ENCODE measurements at places on chromosomes 7 and 10.
A peak's percentile ranks its signal among the peaks of the same experiment; 100 is the strongest.

DNA sequence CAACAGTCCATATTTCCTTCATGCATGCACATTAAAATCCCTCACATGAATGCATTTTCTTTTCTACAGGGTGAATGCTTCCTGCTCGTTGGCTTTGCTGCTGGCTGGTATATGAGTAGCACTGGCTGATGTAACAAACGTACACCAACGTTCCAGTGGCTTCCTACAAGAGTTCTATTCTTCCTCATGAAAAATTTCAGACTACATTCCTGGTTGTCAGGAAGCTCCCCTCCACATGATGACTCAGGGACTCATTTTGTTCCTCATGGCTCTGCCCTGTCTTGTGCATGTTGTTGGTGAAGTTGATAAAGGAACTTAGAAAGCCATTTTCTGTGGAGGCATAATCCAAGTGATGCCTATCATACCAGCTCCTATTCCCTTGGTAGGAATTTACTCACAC, 470.7 kb upstream of the KLF6 start:
- no peak for DNase-seq

GRCh38 chr7:33400214-33400538, 270.8 kb downstream of the BBS9 start:
- no peak for DNase-seq

GRCh38 chr10:69360485-69361302, 56.0 kb downstream of the TACR2 start:
- peak; percentile 97 for DNase-seq

GRCh38 chr7:99105756-99106155, 38.2 kb downstream of the SMURF1 start:
- no peak for DNase-seq

GRCh38 chr7:35729061-35729783, 34.3 kb upstream of the HERPUD2 start:
- no peak for DNase-seq

GRCh38 chr7:94576316-94576715, 66.7 kb downstream of the CASD1 start:
- DNase-seq = no peak

- DNase-seq = peak; percentile 55
These were observed 99.3 kb upstream of the OIT3 start for GRCh38 chr10:72794260-72794659.

DNA sequence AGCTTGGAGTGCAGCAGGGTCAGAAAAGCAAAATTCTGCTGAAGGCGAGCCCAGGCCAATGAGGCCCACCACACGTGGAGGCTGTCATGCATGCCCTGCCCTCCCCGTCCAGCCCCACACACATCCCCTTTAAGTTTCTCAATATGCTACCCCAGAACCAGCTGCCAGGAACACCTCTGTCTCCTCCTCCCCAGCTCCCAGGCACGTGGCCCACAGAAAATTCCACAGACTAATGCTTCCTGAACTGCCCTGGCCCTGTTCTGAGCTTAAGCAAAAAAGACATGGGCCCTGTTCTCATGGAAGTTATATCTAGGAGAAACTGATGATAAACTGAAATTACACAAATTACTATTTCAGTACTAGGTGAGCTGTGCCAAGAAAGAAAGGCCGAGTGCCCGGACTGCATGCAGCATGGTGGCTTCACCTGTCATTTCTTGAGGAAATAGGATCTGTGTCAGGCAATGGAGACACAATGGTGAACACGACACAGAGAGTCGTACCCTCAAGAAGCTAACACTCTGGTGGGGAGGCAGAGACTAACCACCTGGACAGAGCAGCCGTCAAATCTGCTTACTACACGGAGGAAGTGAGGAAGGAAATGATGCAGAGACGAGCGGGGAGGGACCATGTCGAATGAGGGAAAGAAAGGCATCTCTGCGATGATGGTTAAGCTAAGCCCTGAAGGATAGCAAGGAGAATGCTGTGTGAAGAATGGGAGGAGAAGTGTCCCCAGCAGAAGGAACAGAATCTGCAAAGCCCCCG, 44.5 kb downstream of the PODXL start:
- no peak for DNase-seq
